ENCODE measurements at places on chromosomes 16 and 17. TPM values are rescaled to one million over a fixed set of nuclear protein-coding genes. Genes with fewer than 3 reads are reported as not detected.
A peak's percentile ranks its signal among the peaks of the same experiment; 100 is the strongest.

- DNase-seq, result no peak
Measured at GRCh38 chr17:51046514-51047384, 73.9 kb downstream of the SPAG9 start.

DNA sequence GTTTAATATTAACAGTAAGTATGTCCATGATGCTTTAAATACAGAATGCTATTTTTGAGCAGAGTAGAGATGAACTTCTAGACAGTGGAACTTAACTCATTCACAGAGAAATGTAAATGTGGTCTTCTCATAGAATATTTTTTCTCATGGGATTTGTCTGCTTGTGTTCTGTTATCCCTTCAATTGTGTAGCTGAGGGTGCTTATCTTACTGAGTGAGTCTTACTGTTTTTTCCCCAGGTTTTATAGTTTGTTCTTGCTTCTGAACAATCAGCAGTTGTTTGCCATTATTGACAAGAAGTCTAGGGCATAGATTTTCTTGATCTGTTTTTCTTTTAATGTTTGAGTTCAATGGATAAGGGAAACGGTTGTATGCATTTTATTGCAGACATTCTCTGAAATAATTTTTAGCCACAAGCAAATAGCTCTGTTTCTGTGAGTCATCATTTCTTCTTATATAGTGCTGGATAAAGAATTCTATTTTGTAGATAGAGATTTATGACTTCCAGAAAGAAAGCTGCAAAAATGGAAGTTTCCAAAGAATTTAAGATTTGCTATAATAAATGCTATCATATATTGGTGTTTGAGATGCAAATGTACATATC lies 60.5 kb downstream of the NF1 start:
- no peak for DNase-seq

- DNase-seq, result no peak
Measured at GRCh38 chr17:13353590-13353989, 248.1 kb downstream of the HS3ST3A1 start.

- peak; percentile 96 for DNase-seq
Measured at GRCh38 chr17:15502369-15503112, 35.1 kb upstream of the CDRT4 start.

- no peak for DNase-seq
Measured at GRCh38 chr17:79797492-79798298, 818 bp upstream of the CBX8 start.

DNA sequence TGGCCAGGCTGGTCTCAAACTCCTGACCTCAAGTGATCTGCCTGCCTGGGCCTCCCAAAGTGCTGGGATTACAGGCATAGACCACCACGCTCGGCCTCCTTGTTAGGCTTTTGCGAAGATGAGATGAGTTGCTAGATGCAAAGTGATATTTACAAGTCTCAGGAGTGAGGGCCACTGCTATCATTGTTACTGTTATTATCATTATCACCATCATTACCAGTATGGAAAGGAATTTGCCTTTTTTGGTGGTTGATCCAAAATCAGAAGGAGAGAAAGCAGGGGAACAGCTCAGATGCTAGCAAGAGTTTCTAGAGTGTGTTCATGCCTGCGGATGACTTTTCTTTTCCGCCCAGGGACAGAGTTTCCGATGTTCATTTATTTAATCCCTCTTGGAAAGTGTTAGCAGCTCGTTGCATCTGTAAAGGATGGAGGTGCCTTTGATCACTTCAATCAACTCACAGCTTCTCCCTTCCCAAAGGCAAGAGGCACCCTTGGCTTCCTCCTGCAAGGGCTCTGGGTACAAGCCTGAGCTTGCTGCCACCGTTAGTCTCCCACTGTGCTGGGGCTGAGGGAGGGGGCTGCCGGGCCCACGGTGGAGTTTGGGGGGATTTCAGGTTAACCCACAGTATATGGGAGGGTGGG lies 21.6 kb downstream of the ITPRIPL2 start:
- no peak for DNase-seq

Gene IRX6
- 2.3 TPM for total RNA-seq

Gene KRTAP1-1
- not detected for total RNA-seq

Gene TBC1D3K
- total RNA-seq, result not detected

Gene GID4
- 17.4 TPM for total RNA-seq

Gene CSH1
- not detected for total RNA-seq
